Naive thymus-derived CD4-positive, alpha-beta T cell (primary cell): ENCODE measurements at places on chromosomes 13 and 19. TPM values are rescaled to one million over a fixed set of nuclear protein-coding genes. Genes with fewer than 3 reads are reported as not detected.

DPF1 gene
- not detected for total RNA-seq

TJP3 gene
- total RNA-seq = 20.1 TPM

DCLK1 gene
- total RNA-seq = not detected

ZNF486 gene
- total RNA-seq = 10.3 TPM

- H3K36me3 ChIP-seq = peaks cover 8% of the 10 kb centered on the region
- no peak for DNase-seq
- H3K4me1 ChIP-seq = no peaks in the 10 kb centered on the region
- no peak overlapping the region for H3K27ac ChIP-seq
These were observed 16.0 kb downstream of the SLC1A5 start for GRCh38 chr19:46772170-46773017.

DNA sequence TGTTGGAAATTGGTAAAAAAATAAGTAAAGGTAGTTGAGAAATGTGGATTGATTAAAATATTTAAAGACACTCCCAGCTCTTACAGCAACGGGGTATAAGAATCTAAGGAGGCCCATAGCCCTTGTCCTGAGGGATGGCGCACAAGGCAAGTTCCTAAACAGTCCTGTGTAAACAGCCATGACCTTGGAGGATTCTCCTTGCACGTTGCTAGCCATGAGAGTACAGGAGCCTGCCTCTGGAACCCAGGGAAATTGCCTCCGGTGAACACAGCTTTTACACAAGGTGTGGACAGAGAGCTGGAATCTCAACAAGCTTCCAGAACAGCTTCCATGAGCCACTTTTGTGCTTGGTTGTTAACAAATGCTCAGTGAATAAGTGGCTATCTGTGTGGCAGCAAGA lies 378.2 kb downstream of the FOXO1 start:
- no peak overlapping the region for H3K4me3 ChIP-seq
- DNase-seq = no peak
- H3K27ac ChIP-seq = no peak overlapping the region
- H3K4me1 ChIP-seq = no peaks in the 10 kb centered on the region
- H3K27me3 ChIP-seq = no peaks in the 10 kb centered on the region
- H3K36me3 ChIP-seq = no peaks in the 10 kb centered on the region

DNA sequence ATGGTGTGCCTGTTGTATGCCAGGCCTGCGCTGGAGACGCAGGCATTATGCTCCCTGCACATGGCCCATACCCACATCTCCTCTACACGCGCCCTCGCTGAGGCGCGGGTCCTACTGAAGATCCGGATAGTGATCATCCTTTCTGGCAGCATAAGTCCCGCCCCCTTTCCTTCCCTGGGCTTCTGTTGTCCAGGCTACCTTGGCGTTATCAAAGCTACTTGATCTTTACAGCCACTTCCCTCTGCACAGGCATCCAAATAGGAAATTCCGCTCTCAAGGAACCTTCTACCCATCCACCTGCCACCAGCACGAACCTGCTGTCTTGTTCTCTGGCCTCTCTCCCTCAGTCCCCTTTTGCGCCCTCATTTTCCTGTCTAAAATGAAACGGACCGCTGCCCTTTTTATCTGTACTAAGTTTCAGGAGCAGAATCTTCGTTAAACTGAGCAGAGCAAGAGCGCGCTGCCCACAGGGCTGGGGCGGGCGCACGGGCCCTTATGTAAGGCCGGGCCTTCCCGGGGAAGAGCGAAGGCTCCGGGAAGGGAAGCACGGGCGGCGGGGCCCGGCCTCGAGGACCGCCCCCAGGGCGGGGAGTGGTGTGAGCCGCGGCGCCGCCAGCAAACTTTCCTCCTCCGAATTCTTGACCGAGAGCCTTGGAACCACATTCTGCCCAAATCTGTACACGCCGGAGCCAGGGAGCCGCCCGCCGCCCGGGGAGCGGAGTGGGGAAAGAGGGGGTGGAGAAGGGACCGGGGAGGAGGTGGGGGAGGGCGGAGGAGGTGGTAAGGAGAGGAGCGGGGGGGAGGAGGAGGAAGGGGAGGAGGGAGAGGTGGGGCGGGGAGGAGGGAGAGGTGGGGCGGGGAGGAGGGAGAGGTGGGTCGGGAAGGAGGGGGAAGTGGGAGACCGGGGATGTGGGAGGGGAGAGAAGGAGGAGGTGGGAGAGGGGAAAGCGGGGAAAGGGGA lies 920 bp upstream of the UBE2L5 start:
- H3K4me1 ChIP-seq = no peaks in the 10 kb centered on the region
- H3K36me3 ChIP-seq = no peaks in the 10 kb centered on the region
- H3K27me3 ChIP-seq = no peaks in the 10 kb centered on the region
- H3K4me3 ChIP-seq = no peak overlapping the region

- H3K36me3 ChIP-seq = no peaks in the 10 kb centered on the region
- DNase-seq = no peak
- H3K4me1 ChIP-seq = peaks cover 28% of the 10 kb centered on the region
- no peaks in the 10 kb centered on the region for H3K27me3 ChIP-seq
- no peak overlapping the region for H3K27ac ChIP-seq
These were observed 2.7 kb downstream of the PROSER1 start for GRCh38 chr13:39035204-39035603.

- no peaks in the 10 kb centered on the region for H3K36me3 ChIP-seq
- H3K27ac ChIP-seq = no peak overlapping the region
- DNase-seq = no peak
- H3K27me3 ChIP-seq = no peaks in the 10 kb centered on the region
These were observed 379.6 kb downstream of the SLITRK6 start for GRCh38 chr13:85419611-85420010.

DNA sequence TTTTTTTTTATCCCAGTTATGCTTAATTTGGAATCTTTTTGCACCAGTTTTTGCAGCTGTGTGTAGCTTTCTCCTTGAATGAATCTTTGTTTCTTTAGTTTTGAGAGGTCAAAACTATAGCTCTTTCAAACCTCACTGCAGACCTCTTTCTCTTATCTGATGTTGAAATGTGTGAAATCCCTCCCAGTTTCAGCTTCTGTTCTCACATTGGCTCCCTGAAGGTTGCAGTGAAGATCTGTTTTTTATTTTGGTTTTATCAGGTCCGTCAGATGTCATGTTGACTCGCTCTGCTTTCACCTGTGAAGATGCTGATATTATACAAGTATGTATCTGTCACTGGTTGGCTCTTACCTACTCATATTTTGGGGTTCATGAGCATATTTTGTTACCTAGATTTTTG lies 372.0 kb downstream of the RFC3 start:
- no peak overlapping the region for H3K4me3 ChIP-seq
- no peak overlapping the region for H3K27ac ChIP-seq
- H3K27me3 ChIP-seq = no peaks in the 10 kb centered on the region

DNA sequence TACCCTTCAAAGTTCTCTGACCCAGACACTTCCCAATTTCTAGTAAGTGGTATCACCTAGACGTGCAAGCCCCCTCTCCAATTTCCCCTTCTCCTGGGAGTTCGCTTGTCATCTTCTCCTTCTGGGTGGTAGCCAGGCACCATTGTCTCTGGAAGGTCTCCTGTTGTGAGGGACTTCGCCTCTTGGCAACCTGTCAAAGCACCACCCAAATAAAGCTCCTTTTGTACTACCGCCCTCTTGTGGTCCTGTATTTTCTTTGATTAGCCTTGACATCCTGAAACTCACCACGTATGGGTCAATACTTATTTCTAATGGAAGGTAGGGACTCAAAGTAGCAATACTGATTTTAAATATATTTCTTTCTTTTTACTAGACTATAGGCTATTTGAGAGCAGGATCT lies 8.2 kb downstream of the GPC5 start:
- DNase-seq = peak; percentile 12
- H3K4me3 ChIP-seq = no peak overlapping the region

DNA sequence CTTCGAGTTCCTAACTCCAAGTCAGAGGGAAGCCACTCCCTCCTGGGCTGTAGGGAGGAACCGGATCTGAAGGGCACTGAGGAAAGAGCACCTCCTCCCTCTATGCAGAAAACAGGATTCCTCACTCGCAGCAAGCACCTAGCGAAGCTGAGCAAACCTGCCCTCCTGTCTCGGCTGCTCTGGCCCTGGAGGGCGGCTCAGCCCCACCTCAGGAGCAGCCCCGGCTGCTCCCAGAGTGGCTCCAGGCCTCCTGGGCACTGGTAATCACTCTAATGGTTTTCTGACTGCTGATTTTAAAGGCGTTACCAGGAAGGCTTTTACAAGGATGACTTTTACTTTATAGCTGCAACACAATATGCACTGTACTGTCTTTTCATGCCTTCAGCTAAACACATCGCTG lies 312.5 kb downstream of the TEX29 start:
- DNase-seq = no peak
- no peaks in the 10 kb centered on the region for H3K36me3 ChIP-seq
- no peaks in the 10 kb centered on the region for H3K27me3 ChIP-seq
- H3K27ac ChIP-seq = no peak overlapping the region

DNA sequence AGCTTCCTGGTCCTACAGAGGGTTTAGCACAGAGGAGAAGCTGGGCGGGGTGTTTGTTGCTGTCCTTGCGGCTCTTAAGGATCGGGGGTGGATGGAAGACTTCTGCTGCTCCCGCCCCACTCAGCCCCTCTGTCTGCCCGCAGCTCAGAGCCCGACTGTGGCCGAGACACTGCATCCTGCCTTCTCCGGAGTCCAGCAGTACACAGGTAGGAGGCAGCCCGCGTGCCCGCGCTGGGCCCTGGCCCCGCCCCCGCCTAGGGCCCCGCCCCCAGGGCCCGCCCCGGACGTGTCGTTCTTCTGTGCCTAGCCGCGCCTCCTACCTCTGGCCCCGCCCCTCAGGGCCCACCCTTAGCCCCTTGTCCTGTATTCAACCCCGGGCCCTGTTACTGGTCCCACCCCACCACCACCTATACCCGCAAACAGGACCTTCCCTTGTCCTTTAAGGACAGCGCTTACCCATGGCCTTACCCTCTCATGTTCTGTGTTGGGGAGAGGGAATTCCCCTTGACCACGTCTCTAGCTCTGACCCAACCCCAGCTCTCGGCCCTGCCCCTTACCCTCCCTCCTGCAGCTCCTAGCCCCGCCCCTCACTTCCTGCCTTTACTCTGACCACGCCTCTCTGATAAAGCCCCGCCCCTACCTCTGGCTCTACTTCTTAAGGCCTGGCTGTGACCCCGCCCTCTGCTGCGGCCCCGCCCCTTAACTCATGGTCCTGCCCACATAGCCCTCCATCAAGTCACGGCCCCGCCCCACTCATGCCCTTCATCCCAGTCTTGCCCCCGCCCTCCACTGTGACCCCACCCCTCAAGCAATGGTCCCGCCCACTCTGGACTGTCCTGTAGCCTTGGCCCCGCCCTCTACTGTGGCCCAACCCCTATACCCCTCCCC lies 60.5 kb downstream of the CELF5 start:
- H3K36me3 ChIP-seq = no peaks in the 10 kb centered on the region
- peaks cover 15% of the 10 kb centered on the region for H3K4me1 ChIP-seq
- no peaks in the 10 kb centered on the region for H3K27me3 ChIP-seq

GRCh38 chr13:34201050-34201913 lies 383.3 kb downstream of the RFC3 start:
- H3K36me3 ChIP-seq = no peaks in the 10 kb centered on the region
- H3K27me3 ChIP-seq = no peaks in the 10 kb centered on the region
- H3K4me1 ChIP-seq = no peaks in the 10 kb centered on the region
- no peak overlapping the region for H3K4me3 ChIP-seq

GRCh38 chr19:37975596-37976515 lies 68.8 kb downstream of the SIPA1L3 start:
- no peak overlapping the region for H3K4me3 ChIP-seq
- H3K27me3 ChIP-seq = no peaks in the 10 kb centered on the region
- H3K27ac ChIP-seq = no peak overlapping the region
- H3K4me1 ChIP-seq = no peaks in the 10 kb centered on the region
- DNase-seq = no peak

- no peaks in the 10 kb centered on the region for H3K4me1 ChIP-seq
- DNase-seq = no peak
- no peak overlapping the region for H3K4me3 ChIP-seq
- peaks cover 33% of the 10 kb centered on the region for H3K36me3 ChIP-seq
These were observed 9.5 kb downstream of the ACTMAP start for GRCh38 chr19:40740747-40741146.

DNA sequence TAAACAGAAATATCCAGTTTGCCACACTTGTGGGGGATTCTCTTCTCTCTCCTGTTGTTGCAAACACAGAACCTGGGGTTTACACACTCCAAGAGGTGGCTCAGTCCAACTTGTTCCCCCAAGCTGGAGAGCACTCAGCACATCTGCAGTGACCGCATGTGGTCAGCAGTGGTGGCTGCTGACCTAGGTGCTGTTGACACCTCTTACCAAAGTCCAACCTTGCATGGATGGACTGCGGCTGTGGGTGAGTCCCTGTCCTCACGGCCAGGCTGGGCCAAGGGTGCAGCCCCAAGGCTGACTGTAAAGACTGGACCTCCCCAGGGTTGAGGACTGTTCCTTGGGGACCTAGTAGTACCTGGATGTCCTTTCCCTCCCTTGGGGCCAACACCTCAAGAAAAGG lies 6.1 kb downstream of the LRFN3 start:
- H3K4me1 ChIP-seq = peaks cover 10% of the 10 kb centered on the region
- H3K27me3 ChIP-seq = no peaks in the 10 kb centered on the region
- H3K27ac ChIP-seq = no peak overlapping the region
- DNase-seq = no peak

DNA sequence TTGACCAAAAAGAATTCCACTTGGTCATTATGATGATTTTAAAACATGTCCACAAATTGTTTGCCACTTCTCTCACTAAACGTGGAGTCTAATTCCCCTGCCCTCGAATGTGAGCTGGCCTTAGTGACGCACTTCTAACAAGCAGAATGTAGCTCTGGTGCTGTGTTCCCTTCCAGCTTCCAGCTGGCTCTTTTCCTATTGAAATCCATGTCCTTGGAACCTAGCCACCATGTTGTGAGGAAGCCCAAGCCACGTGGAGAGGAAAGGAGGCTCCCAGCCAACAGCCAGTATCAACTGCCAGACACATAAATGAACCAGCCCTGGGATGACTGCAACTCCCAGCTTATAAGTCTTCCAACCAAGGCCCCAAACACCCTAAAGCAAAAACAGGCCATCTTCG lies 23.6 kb upstream of the CEBPA start:
- H3K4me1 ChIP-seq = no peaks in the 10 kb centered on the region
- DNase-seq = no peak
- no peaks in the 10 kb centered on the region for H3K27me3 ChIP-seq
- H3K36me3 ChIP-seq = no peaks in the 10 kb centered on the region

DNA sequence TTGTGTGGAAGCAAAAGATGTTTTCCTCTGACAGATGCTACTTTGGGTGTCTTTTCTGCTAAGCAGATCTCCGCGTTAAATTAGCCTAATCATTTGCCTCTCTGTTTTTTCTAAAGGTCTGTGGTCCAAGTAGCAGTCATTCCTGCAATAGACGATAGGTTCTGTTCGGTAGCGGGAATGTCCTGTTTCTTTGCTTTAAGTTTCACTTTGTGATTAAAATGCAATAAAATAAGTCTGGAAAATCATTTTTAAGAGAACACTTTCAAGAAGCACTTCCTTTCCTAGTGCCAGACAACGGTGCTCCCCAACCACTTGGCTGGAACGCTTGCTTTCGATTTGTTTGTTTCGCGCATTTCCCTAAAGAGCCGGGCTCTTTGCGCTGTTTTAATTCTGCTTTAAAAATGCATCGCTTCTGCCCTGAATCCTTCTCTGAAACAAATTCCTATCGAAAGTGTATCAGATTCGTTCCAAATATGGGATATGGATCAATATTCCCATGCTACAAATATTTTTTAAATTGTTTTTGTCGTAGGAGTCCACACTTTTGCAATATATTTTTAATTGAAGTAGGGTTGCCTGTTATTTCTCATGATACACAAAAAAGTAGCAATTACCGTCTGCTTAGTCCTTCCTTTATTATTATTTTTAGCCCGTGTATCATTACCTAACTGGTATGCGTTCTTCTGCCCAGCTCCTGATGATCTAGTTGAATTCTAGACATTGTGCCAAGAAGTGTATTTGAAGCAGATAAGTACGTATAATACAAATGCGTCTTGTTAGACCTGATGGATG lies 14.2 kb downstream of the ZIC2 start:
- no peak overlapping the region for H3K4me3 ChIP-seq
- H3K27ac ChIP-seq = no peak overlapping the region
- H3K4me1 ChIP-seq = no peaks in the 10 kb centered on the region
- H3K36me3 ChIP-seq = no peaks in the 10 kb centered on the region

GRCh38 chr19:1606138-1606651 lies 933 bp upstream of the UQCR11 start:
- peak overlapping the region; percentile 97 for H3K27ac ChIP-seq
- no peaks in the 10 kb centered on the region for H3K36me3 ChIP-seq
- no peaks in the 10 kb centered on the region for H3K27me3 ChIP-seq
- peak overlapping the region; percentile 79 for H3K4me3 ChIP-seq
